ENCODE measurements at places on chromosomes 7 and 10.

DNA sequence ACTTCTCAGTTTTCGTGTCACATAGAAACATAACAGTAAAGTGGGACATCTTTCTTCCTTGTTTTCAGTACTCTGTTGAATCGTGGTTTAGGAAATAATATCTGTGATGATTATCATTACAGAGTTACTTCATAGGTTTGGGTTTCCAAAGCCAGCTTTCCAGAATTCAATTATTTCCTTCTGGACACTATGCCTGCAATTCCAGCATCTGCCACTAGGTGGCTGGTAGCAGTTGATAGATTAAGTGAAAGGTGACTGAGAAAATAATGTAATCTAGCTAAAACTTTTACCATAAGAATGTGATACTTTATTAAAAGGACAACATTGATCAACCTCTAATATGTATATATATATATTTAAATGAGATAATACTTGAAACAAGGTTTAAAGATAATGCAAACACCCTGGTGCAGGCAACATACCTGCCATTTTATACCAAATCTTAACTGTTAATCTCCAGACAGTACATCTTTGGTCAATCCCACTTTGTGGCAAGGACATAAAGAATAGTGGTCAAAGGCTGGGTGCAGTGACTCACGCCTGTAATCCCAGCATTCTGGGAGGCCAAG lies 102.6 kb downstream of the SH3PXD2A start:
- peak; percentile 67 for DNase-seq

DNA sequence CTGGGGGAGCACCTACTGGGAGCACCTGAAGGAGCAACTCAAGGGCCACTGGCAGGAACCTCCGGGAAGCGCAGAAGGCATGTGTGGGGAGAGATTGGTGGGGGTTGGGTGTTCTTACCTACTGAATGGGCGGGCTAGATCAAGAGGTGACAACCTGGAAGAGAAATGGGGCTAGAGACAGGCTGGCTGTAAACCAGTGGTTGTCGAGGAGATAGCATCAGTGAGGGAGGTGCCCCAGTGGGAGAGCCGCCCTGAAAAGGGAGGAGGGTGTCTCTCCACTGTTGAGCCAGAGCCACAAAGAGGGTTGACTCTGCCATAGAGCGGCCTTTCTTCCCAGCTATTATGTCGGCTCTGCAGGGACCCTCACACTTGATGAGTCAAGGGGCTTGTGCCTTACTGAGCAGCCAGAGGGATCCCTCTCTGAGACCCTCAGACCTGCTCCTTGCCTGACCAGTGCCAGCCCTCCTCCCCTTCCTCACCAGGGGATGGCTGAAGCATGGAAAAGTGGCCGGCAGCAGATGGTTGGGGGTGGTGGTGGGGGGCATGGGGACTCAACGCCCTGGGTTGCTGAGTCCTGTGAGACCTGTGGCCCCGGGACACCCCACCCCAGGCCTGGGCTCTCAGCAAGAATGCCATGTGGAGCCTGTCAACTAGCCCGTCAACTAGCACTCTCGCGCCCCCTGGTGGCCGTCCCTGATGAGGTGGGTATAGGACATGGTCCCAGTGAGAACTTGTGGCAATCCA lies 36.4 kb upstream of the PURB start:
- DNase-seq = peak; percentile 95

DNA sequence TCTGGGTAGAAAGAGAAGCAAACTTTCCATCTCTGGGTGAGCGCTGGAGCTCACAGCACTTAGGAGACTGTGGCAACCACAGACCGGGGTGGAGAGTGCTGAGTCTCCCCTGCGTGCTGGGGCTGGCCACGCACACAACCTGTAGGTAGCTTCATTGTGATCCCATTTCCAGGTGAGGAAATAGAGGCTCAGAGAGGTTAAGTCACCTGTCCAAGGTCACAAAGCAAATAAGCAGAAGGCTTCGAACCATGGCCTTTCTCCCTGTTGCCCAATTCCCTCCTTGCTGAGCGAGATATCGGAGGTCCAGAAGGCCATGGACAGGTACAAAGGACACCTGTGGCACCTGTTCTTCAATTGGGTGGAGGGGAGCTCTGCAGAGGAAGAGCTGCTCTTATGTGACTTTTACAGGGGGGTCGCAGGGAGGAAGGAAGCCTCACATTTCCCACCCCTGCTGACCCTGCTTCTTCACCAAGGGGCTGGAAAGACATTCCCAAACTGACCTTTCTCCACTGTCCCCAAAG lies 39.4 kb downstream of the ZCCHC24 start:
- no peak for DNase-seq

- DNase-seq = no peak
Measured at GRCh38 chr10:110845756-110846620, 25.7 kb upstream of the PDCD4 start.

DNA sequence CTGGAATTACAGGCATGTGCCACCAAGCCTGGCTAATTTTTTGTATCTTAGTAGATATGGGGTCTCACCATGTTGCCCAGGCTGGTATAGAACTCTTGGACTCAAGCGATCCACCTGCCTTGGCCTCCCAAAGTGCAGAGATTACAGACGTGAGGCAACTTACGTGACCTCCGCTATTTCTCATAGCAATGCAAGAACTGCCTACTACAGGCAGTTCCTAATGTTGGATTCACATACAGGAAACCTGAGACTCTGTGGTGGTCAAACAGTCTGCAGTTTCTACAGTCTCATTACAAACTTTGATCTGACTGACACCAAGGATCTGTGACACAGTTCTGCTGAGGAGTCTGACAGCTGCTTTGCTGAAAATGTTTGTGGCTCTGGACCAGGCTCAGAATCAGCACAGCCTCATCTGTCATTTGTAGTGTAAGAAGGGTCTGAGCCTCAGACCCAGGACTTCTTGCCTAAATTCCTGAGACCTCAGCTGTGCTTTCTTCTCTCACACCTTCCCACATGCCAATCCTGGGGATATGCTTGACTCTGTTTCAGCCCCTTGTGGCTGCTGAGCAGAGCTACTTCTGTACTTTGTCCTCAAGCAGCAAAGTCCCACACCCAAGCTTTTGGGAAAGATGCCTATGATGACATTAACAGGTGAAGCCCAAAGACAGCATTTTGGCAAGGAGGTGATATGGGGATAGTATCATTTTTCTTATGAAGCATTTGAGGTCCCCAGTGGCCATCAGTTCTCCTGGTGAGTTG lies 48.0 kb upstream of the CYP2C9 start:
- DNase-seq = no peak

GRCh38 chr7:120837599-120837998 lies 20.3 kb downstream of the TSPAN12 start:
- no peak for DNase-seq

DNA sequence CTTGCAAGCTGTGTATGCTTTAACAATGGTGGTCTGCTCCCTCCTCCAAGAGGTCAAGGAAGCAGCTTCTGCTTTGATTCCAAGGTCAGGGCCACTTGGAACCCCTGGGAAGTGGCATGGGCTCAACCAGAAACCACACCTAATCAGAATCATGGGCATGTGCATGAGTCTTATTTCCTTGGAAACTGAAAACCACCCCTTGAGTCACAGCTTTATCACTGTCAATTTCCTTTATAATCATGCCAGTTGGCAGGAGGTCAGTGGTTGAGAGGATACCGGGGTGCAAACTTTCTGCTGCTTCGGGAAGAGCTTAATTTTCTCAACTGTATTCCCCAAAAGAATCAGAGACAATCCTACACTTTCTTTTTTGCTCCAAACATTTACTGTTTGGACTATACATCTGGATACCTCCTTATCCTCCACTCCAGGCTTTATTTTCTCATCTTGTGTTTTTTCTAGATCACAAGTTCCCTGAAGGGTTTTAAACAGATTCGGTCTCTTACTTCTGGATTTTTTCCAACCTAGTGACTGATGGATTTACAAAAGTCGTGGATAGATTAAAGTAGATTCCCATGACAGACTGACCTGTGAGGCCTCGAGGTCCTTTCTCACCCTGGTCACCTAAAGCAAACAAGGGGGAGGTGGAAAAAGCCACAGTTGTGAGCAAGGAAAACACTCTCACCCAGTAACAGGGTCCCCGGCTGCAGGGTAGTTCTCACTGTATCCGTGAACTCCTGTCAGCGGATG lies 36.0 kb downstream of the COL17A1 start:
- peak; percentile 21 for DNase-seq

DNA sequence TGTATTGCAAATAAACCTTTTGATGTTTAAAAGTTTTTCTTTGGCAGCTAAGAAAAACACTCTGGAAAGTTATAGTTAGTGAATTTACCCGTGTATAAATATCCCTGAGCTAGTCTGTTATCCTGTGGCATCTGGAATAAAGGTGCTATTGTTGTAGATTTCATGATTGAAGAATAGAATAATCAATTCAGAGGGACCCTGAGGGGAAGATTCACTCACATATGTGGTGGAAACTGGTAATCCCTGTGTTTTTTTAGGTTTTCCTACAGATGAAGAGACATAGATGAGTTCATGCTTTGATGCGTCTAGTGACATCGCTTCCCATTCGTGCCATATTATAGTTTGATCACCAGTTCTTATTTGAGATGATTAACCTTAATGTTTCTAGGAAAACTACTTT lies 164.6 kb downstream of the TWIST1 start:
- DNase-seq = no peak

GRCh38 chr7:124769136-124769535 lies 3.5 kb upstream of the GPR37 start:
- DNase-seq = no peak

GRCh38 chr7:5666361-5666760 lies 115.1 kb downstream of the RNF216 start:
- no peak for DNase-seq

DNA sequence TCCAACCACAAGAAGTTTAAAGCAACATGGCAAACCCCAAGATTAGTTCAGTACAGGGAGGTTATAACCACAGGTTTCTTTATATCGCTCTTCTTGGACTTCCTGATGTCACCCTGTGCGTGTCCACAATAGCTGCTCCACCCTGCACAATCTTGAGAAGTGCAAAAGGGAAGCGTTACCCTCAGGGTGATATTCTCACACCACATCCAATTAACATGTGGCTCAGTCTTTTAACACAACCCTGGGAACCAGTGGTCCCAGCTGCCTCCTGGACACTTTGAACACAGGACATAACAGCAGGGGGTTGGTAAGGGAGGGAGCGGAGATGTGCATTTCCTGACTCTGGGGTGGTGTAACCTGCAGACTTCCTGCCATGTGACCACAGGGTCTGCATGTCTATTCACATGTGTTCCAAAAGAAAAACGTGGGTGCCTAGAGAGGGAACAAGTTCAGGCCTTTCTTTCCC lies 64.6 kb downstream of the GSAP start:
- peak; percentile 43 for DNase-seq

DNA sequence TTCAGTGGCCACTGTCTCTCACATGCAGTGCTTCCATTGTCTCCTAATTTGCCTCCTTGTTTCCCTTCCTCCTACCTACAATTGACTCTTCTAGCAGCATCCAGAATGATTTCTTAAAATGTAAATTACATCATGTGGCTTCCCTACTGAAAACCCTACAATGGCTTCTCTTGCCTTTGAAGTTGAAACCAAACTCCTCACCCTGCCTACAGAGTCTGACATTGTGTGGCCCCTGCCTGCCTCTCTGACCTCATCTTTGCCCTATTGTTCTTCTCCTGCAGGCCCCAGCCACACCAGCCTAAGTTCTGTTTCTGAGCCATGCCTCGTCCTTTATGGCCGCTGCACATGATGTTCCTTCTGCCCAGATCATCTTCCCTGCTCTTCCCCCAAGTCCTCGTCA lies 35.8 kb upstream of the CDK1 start:
- no peak for DNase-seq

GRCh38 chr10:114389426-114389825 lies 14.9 kb downstream of the AFAP1L2 start:
- DNase-seq = no peak

GRCh38 chr7:73518470-73518869 lies 3.6 kb downstream of the BAZ1B start:
- no peak for DNase-seq

DNA sequence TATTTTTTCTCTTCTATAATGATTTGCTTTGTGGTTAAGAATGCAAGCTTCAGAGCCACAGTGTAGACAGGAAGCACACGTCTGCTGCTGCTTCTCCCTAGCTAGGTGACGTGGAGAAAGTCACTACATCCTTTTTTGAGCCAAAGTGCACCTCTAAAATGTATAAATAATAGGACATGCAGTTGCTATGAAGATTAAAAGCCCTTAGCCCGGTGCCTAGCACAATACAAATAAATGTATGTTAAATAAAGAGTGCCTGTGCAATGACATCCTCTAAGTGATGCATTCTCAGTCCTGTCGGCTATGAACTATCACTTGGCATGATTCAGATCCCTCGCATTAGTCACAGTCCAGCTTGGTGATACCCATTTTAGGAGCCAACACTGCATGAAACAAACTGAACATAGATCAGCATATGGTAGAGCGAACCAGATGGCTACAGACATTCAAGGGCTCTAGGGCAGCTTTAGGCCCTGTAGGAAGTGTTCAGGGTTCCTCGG lies 4.8 kb upstream of the TRDMT1 start:
- peak; percentile 80 for DNase-seq

DNA sequence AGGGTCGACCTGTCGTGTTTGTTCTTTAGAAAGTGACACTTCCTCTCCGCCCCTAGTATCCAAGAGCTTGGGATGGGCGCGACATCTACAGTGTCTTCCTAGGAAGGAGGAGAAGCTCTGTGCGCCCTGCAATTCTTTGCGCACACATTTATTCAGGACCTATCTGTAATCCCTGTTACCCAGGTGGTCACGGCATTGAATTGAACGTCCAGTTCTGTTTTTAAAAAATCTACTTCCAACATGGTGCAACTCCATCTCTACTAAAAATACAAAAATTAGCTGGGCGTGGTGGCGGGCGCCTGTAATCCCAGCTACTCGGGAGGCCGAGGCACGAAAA lies 606 bp upstream of the LAMB1 start:
- DNase-seq = no peak

GRCh38 chr10:72782649-72783330 lies 90.8 kb downstream of the MCU start:
- no peak for DNase-seq

DNA sequence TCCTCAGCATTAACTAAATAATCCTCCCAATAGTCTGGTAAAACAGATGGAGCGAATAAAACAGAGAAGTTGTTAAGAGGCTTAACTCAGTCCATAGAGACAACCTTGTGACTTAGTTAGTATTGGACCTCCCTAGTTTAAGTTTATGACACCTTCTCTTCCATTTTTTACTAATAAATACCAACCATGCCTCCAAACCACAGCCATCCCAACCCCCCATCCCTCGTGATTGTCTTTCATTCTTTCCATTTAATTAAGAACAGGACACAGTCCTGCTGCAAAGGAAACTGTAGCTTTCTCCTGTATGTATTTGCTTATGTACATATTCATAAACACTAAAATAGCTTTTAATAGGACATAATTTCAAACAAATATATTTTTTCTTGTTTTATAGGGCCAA lies 238.2 kb downstream of the SEMA3D start:
- DNase-seq = no peak

DNA sequence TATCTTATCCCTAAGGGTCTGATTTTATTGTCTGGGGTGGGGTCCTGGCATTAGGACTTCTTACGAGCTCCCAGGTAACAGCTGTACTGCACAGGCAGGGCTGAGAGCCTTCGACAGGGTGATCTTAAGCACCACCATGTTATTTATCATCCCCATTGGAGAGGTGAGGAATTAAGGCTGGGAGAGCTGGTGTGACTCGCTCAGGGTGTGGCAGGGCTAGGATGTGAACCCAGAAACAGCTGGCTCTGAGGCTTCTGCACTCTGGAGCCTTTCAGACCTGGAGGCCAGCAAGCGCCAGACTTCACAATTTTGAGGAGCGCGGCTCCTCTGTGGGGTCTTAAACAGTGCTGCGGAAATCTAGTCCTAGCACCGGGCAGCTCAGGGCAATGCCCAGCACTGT lies 27.4 kb upstream of the NDST2 start:
- no peak for DNase-seq

GRCh38 chr10:86149257-86149656 lies 217.3 kb downstream of the GRID1 start:
- no peak for DNase-seq
